ENCODE measurements at places on chromosomes 2 and 18.
A peak's percentile ranks its signal among the peaks of the same experiment; 100 is the strongest.

- DNase-seq, result no peak
Observed at GRCh38 chr2:7927691-7928090, 754.2 kb upstream of the ID2 start.

DNA sequence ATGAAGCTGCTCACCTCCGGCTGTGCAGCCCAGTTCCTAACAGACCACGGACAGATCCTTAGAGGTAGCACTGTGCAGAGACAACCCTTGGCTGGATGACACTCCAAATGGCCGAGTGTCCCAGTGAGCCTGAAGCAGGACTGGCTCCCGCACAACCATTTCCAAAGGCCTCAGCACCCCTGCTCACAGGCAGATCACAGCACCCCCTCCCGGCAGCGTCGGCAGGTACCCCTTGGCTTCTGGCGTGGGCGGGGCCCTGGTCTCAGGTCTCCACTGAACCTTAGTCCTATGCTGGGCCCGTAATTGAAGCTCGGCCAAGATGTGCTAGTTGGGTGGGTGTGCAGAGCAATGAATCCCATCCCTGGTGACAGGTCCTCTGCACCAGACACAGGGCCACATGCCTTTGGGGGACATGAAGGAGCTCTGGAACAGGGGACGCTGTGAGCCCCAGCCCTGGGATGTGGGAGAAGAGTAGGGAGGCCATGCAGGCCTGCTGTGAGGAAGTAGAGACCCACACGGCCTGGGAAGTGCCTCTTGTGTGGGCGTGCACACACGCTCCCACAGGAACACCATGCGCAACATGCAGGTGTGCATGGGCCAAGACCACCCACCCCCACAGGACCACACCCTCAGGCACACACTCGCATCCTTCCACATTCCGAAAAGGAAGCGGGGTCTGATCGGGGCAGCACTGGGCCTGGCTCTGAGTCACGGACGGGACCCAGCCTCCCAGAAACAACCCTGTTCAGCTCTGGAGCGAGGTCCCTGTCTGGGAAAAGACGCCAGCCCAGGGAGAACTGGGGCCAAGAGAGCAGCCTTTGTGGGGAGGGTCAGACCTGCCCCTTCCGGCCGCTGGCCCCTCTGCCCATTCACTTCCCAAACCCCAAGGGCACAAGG, 2.8 kb downstream of the DUSP2 start:
- DNase-seq, result peak; percentile 77

GRCh38 chr2:25960920-25961319, 21.4 kb downstream of the KIF3C start:
- peak; percentile 5 for DNase-seq

- no peak for DNase-seq
Observed at GRCh38 chr18:8991155-8991554, 111.3 kb upstream of the NDUFV2 start.

DNA sequence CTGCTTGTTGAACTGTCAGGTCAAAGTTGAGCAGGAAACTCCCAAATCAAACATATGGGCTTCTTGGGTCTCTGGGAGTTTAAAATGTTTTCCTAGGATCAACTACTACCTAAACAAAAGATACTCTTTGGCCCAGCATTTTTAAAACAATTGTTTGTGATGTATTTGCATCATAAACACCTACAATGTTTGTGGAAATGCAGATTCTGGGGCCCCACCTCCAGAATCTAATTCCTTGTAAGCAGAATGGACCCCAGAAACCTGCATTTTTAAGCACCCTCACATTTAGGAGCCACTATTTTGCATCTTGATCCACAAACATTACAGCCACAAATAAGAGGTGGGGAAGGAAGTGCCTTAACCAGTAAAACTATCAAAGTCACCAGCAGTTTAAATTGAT, 104.1 kb downstream of the TMEM131 start:
- DNase-seq, result no peak

DNA sequence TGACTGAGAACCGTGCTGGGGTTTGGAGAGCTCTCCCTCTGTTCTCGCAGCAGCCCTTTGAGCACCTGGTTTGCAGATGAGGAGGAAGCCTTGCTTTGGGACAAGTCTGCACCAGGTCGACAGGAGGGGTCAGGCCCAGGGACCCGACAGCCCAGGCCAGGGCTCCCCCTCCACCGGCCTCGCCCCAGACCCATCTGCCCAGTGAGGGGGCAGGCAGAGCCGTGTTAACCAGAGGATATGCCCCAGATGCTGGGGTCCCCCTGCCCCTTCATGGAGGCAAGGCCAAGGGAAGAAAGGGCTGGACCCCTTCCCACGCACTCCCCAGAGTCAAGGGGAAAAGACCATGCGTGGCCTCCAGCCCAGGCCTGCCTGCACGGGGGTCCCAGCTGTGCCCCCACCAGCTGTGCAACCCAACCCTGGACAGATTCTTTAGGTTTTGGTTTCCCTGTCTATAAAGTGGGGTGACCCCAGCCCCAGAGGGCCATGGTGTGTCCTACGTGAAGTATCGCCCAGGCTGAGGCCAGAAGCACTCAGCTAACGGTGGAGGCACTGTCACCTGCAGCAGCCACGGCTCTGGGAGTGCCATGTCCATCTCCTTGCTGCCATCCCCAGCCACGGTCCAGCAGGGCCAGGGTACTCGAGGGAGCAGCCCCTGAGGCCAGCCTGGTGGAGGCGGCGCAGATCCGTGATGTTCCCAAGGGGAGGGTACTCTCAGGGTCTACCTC, 4.8 kb upstream of the SNED1 start:
- DNase-seq, result no peak

GRCh38 chr2:191615596-191615995, 62.3 kb upstream of the NABP1 start:
- DNase-seq, result no peak

DNA sequence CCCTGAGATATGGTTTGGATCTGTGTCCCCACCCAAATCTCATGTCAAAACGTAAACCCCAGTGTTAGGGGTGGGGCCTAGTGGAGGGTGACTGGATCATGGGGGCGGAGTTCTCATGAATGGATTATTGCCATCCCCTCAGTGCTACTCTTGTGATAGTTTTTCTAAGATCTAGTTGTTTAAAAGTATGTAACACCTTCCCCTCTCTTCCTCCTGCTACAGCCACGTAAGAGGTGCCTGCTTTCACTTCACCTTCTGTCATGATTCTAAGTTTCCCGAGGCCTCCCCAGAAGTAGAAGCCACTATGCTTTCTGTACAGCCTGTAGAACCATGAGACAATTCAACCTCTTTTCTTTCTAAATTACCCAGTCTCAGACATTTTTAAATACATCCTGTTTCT, 16.9 kb downstream of the PUM2 start:
- DNase-seq, result no peak

- DNase-seq, result no peak
Observed at GRCh38 chr2:43233218-43234212, 7.1 kb upstream of the ZFP36L2 start.

DNA sequence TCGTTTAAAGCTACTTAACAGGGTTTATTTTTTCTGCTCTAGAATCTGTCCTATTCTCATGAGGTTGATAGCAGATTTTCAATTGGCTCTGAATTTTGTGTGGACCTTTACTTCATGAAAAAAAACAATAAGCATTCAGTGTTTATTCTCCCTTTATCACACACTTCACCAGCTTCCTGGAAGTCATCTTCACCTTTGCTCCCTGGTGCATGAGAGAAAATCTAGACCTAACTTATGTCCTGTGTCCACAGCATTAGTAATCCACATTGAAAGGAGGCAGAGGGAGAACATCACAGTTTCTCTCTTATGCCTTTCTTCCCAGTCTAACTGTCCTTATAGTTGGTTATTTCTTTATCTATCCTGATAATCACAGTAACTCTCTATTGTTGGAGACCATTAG, 316.1 kb downstream of the PTH2R start:
- no peak for DNase-seq

DNA sequence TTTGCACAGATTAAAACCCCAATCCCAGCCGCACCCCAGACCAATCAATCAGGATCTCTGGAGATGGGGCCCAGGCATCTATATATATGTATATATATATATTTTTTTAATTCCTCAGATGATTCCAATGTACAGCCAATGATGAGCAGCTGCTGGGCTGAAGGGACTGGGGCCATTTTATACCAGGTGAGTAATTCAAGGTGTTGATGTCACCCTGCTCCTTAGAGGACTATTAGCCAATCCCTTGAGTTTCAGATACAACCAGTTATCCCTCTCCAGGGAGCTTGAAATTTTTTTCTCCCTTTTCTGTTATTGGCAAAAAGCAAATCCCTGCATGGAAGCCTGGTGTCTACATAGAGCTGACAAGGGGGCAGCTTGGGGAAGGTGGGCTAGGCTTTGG, 59.8 kb downstream of the MCFD2 start:
- DNase-seq, result no peak

DNA sequence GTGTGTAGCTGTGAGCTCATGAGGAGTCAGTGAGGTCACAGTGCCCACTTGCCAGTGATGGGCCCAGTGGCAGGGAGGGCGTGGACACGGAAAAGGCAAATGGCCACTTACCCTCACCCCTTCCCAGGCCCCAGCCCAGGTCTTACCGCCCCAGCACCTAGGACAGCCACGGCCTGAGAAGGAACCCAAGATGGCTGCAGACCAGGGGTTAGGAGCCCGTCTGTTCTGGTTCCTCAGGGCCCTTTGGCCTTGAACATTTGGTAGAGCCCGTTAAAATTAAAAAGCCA, 74.1 kb downstream of the EMX1 start:
- DNase-seq, result no peak

- no peak for DNase-seq
Observed at GRCh38 chr2:228180181-228181097, 1.0 kb downstream of the SPHKAP start.

Measured in CD4-positive, alpha-beta T cell treated with Interleukin-12 subunit alpha and Interleukin-12 subunit beta, for 1 hour (primary cell).